ENCODE measurements at places on chromosomes 7 and 10.

- no peak for DNase-seq
Measured at GRCh38 chr10:62343000-62343399, 31.2 kb upstream of the ZNF365 start.

- DNase-seq = no peak
Measured at GRCh38 chr10:34475274-34475646, 339.8 kb downstream of the PARD3 start.

GRCh38 chr10:95406651-95407280 is 116.0 kb upstream of the PDLIM1 start:
- no peak for DNase-seq

DNA sequence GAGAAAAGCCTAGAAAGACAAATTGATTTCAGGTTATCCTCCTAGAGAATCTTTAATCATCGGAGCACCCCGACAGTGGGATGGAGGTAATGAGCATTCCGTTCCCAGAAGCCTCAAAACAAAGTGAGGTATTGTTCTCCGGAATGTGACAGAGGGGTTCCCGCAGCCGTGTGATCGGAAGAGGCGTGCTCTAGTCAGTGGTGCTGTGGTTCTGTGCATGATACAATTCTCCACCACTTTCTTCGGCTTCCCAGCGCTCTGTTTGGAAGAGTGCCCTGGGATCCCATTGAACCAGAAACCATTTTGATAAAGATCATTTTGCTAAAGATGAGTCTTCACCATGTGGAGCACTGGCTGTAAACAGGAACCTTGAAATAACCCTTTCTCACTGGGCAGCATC is 434.6 kb downstream of the PAXIP1 start:
- DNase-seq = no peak

DNA sequence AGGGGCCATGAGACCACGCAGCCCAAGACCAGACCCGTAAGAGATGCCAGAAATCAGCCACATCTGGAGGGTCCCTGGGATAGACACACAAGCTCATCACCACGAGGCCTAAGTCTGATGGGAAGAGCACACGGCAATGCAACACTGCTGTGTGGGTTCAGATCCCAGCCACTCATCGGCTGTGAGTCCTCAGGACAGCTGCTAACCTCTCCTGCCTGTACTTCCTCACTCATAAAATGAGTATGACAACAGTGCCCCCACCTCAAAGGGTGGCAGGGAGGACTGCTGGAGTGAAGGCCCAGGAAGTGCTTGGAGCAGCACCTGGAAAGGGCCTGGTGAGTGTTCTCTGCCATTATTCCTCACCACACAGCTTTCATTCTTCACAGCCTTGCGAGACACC is 60.9 kb downstream of the MAD1L1 start:
- DNase-seq = no peak

DNA sequence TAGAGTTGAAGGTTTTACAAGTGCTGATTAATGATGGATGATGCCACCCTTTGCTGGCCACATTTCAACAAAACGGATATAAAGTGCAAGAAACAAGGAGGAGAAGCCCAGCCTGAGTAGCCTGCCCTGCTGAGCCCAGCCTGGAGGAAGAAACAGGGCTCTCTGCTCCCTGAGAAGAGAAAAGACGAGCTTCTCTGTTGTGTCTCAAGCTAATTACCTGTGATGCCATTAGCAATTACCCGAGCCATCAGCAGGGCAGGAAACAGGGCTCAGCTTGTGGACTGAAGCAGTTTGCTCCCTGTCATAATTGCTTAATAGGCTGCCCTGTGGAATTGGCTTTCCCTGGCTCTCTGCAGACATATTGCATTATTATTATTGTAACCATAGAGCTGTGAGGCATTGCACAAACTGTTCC is 709.3 kb upstream of the AUTS2 start:
- DNase-seq = no peak

GRCh38 chr10:30850776-30851175 is 180.9 kb downstream of the ZNF438 start:
- no peak for DNase-seq

DNA sequence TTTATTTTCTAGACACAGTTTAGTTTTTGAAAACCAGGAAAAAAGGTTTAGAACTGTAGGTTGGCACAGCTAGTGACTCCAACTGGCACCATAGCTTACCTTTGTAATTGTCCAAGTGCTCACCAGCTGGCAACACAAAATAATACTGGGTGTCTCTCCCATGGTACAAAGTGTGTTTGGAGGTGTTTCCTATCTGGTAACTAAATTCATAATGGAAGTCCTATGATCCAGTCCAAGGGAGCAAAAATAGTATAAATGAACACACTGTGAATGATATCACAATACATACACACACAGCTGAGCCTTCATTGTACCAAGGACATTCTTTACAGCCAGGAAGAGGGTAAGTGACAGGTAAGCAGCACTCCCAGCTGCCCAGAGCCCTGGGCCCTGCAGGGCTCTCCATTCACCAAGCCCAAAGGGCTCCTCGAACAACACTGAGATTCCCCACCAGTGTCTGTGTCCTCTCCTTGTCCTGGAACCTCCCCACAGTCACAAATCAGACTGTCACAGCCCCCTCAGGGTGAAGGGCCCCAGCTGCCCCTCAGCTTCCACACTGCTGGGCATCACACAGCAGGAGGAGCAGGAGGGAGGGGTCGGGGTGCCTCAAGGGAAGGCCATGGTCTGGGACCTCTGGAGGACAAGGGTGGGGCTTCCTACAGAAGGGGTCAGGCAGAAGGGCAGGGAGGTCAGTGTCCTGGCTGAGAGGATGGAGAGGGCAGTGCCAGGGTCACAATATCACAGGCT is 72.1 kb downstream of the PKD1L1 start:
- DNase-seq = no peak

DNA sequence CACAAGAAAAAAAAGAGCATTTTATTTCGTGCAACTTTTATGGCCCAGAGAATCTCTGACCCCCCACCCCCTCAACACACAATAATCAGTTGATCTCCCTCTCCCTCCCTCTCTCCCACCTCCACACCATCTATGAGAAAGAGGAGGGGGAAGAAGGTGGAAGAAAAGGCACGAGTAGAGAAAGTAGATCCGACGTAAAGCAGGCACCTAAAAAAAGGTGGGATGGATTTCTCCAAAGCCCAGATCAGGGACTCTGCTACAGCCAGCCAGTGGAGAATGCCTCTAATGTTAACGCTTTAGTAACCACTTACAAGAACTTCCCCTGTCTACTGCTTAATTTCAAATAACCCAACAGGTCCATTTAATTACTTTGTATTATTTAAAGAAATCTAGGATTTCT is 24.4 kb downstream of the KMT2C start:
- no peak for DNase-seq

- no peak for DNase-seq
Measured at GRCh38 chr10:78041170-78042057, 7.8 kb downstream of the RPS24 start.

DNA sequence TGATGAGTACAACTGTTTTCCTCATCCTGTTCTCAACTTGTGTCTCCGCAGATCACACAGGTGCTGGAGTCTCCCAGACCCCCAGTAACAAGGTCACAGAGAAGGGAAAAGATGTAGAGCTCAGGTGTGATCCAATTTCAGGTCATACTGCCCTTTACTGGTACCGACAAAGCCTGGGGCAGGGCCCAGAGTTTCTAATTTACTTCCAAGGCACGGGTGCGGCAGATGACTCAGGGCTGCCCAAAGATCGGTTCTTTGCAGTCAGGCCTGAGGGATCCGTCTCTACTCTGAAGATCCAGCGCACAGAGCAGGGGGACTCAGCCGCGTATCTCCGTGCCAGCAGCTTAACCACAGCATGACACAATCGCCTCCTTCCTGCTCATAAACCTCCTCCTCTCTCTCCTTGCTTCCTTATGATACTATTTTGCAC is 126.7 kb upstream of the PRSS58 start:
- DNase-seq = no peak

DNA sequence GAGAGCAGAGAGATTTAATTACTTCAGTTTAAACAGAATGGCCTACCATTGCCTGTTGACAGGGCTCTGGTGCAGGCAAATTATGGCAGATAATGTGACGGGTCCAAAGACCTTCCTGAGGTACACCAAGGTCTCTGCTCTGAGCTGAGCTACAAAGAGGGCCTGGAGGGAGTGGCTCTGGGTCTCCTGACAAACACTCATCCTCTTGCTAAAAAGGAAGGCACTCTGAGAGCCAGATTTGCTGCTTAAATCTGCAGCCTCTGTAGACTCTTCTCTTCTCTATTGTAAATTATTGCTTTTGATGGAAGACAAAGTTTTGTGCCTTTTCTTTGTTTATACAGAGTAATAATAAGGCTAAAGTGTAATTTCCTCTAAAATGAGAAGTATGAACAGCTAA is 529.5 kb upstream of the FZD8 start:
- DNase-seq = no peak

DNA sequence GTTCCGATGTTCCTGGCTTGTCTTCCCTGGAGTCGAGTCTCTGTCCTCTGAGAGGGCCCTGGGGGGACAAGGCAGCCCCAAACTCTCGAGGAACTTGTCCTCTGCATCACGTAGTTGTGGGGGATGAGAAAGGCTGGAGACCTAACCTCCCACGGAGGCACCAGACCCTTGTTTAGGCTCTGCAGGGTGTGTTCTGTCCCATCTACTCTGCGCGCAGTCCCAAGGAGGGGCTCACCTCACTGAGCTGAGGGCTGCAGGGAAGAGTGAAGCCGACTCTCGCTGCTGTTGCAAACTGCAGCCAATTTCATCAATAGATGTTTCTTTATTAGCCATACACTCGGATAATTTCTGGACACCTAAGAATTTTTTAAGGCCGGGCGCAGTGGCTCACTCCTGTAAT is 186.7 kb upstream of the ADARB2 start:
- DNase-seq = no peak

DNA sequence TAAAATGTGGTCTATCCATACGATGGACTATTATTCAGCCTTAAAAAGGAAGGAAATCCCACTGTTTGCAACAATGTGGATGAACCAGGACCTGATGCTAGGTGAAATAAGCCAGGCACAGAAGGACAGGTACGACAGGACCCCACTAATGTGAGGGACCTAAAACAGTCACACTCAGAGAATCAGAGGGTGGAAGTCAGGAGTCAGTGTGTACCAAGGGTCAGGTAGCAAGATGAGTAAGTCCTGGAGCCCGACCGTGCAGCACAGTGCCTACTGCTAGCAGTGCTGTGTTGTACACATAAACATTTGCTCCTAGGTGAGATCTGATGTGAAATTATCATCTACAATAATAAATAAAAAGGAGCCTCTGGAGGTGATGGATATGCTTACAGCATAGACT is 322.3 kb downstream of the GLRX3 start:
- DNase-seq = no peak

DNA sequence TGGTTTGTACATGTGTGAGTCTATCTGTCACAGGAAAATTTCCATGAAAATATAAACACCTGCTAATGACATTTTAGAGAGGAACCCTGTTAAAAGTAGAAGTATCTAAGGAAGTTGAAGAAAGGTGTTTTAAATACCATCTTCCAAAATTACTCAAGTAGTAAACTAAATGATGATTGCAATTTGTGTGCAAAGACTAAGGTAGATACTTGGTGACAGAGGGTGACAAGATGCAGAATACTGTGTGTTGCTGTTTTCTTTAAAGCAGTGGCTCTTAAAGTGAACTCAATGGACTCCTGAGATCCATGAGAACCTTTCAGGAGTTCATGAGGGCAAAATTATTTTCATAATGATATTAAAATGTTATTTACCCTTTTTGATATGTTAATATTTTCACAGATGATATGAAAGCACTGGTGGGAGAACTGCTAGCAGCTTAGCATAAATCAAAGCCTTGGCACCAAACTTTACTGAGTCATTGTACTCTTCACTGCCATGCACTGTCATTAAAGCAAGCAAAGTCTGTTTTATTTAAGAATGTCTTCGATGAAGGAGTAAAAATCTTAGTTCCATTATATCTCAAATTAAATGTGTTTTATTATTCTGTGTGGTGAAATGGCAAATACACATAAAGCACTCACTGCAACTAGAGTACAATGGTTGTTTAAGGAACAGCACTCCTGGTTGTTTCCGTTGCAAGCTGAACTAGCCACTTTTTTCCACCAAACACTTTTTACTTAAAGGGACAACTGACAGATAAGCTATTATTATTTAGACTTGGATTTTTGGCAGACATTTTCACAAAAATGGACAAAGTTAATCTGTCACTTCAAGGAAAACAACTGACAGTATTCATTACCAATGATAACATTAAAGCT is 133.7 kb downstream of the LRRN3 start:
- DNase-seq = no peak

DNA sequence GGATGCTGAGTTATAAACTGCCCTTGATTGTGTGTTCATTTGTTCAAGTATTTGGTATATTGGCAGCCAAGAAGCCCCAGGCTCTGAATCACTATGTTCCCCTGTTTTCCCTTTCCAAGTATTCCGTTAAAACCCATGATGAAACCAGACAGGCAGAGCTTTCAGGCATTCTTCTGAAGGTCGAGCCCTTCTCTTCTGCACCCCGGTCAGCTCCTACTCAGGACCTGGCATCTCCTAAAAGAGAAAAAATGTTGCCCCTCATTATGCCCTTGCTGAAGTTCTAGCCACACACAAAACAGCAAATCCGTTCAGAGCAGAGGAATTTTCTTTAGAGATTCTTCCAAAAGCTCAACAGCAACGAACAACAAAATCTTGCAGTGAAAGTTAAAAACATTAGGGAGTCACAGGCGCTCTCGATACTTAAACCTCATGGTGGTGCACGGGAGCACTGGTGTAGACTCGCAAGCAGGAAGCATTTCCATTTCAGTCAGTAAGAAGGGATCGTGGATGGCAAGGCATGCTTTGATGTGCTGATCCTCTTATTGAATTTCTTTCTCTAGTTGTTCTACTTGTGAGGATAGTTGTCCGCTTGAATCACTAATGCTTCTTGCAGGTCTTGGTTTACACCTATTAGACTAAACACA is 264.9 kb downstream of the SKIDA1 start:
- no peak for DNase-seq

- no peak for DNase-seq
Measured at GRCh38 chr10:80468002-80468401, 13.9 kb downstream of the TSPAN14 start.

GRCh38 chr7:100884736-100885439 is 4.6 kb downstream of the UFSP1 start:
- DNase-seq = no peak

- DNase-seq = no peak
Measured at GRCh38 chr10:118635674-118636402, 40.4 kb upstream of the PRLHR start.

GRCh38 chr7:1993031-1993695 is 239.6 kb downstream of the MAD1L1 start:
- DNase-seq = no peak

GRCh38 chr7:69801729-69802682 is 203.7 kb downstream of the AUTS2 start:
- no peak for DNase-seq
